GOT3 (cell line): ENCODE measurements at places on chromosomes 7 and 10.

DNA sequence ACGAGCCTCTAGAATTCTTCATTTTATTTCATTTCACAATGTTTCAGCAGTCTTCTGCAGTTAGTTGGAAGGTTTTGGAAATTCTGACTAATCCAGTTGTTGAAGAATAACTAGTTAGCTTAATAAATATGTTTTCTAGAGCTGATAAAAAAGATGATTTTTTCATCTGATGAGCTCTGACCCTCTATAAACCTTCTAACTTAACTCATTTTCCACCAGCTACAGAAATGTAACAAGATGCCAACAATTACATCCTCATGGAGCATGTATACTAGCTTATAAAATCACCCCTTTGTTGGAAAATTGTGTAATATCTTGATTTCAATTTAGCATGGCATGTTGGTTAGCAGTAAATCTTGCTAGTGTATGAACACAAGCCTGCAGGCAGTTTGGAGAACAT is 33.1 kb downstream of the KAT6B start:
- no peak for DNase-seq

DNA sequence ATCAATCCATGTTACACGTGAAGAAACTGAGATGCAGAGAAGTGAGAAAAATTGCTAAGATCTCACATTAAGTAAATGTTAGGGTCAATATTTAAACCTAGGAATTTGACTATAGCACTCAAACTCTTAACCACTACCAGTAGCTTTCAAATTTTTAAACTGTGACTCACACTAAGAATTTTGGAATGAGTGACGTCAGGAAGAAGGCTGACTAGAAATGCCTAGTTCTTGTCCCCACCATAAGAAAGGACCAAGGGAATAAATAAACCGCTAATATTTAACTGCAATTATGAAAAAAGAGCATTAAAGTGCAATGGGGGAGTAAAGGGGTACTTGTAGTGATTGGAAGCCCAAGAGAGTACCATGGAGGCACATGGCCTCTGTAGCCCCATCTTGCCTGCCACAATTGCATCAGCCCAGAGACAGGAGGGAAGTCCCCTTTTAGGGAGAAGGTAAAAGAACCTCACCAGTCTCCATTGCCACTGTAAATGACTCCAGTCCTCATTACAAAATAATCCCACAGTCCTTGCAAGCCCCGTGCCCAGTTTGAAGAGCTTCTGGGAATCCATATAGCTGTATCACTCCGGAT is 3.5 kb upstream of the AKR1B1 start:
- no peak for DNase-seq

GRCh38 chr7:30836991-30837390 is 65.8 kb downstream of the MINDY4 start:
- DNase-seq = no peak

- no peak for DNase-seq
These were observed 375.2 kb downstream of the RPS24 start for GRCh38 chr10:78408671-78409472.

GRCh38 chr10:106309376-106309775 is 855.1 kb downstream of the SORCS1 start:
- no peak for DNase-seq

- DNase-seq = no peak
These were observed 78.9 kb upstream of the NXPH1 start for GRCh38 chr7:8354503-8354902.

DNA sequence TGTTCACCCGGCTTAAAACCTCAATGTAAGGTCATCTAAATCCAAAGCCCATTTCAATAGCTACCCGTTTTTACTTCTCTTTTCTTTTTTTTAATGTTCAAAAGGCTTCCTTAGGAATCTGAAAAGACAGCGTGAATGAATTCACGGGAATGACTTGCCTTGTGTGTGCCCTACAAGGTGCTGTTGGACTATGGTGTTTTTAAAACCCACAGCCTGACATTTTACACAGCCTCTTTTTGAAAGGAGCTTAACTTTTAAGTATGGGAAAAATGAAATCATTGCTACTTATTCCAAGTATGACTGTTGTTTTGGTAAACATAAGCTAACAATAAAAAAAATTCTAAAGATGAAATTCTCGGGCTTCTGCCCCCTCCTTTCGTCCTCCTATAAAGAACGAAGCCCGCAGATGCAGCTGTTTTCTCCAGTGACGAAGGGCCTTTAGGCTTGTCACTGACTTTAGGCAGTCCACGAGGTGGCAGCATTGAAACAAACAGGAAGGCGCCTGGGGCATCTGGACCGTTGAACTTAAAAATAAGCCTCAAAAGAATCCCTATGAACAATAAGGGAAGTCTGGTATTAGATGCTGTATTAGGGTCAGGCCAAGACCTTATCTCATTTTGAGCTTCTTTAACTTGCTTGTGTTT is 141.3 kb downstream of the NRP1 start:
- DNase-seq = no peak

DNA sequence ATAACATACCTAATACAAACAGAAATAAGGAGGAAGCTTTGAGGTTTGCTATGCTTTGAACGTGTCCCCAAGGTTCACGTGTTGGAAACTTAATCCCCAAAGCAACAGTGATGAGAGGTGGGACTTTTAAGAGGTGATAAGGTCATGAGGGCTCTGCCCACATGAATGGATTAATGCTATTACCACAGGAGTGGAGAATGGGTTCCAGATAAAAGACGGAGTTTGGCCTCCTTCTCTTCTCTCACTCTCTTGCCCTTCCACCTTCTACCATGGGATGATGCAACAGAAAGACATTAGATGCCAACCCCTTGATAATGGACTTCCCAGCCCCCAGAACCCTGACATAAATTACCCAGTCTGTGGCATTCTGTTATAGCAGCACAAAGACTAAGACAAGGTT is 9.6 kb downstream of the ITGB1 start:
- no peak for DNase-seq

GRCh38 chr7:55966851-55967250 is 2.5 kb downstream of the NIPSNAP2 start:
- DNase-seq = no peak

GRCh38 chr7:154879629-154880028 is 123.3 kb downstream of the PAXIP1 start:
- no peak for DNase-seq

DNA sequence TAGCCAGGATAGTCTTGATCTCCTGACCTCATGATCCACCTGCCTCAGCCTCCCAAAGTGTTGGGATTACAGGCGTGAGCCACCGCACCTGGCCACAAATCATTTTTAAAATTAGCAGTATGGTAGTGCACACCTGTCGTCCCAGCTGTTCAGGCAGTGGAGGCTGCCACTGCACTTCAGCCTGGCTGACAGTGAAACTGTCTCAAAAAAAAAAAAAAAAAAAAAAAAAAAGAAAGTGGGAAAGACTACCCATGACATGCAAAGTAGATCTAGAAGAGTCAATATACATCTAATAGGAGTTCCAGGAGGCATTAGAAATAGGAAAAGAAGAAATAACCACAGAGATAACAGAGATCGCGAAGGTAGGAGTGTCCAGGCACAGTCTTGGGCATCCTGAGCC is 3.2 kb downstream of the CSGALNACT2 start:
- no peak for DNase-seq

GRCh38 chr10:62759599-62760175 is 44.8 kb upstream of the ADO start:
- DNase-seq = no peak

DNA sequence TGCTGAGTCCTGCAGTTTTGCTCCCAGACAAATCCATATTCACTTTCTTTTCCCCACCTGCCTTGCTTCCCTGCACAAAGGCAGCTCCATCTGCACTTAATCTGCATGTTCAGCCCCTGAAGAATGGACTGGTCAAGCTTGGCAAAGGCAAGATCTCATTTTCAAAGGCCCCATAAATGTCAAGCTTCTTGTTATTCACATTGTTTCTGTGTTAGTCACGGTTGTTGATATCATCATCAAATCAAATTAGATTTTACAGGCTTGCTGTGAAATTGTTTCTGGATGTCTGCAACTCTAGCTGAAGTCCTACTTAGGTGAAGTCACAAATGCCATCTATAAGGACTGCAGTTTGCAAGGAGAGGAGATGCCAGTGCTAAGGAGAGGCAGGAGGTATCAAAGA is 91.0 kb downstream of the GPAM start:
- DNase-seq = no peak

DNA sequence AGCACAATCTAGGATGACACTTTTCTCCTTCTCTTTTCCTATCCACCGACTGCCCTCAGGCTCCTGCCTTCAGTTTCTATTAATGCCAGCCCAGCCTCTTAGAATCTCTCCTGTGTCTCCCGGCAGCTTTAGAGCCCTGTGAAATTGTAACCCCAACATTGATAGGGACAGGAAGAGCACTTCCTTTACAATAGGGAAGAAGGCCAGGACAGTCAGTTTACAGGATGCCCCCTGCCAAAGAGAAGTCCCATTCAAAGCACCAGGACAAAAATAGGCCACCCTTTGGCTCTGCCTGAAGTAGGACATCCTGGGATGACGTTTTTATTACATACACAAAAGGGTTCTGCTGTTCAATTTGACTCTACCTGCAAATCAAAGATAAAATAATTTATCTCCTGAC is 64.7 kb upstream of the ANK3 start:
- no peak for DNase-seq
